SIG-M5 (cell line): ENCODE measurements at places on chromosomes 4 and X.

GRCh38 chrX:68503836-68504636, 5.2 kb downstream of the YIPF6 start:
- DNase-seq: no peak

- no peak for DNase-seq
These were observed 13.0 kb upstream of the TMEM156 start for GRCh38 chr4:39044956-39045826.

DNA sequence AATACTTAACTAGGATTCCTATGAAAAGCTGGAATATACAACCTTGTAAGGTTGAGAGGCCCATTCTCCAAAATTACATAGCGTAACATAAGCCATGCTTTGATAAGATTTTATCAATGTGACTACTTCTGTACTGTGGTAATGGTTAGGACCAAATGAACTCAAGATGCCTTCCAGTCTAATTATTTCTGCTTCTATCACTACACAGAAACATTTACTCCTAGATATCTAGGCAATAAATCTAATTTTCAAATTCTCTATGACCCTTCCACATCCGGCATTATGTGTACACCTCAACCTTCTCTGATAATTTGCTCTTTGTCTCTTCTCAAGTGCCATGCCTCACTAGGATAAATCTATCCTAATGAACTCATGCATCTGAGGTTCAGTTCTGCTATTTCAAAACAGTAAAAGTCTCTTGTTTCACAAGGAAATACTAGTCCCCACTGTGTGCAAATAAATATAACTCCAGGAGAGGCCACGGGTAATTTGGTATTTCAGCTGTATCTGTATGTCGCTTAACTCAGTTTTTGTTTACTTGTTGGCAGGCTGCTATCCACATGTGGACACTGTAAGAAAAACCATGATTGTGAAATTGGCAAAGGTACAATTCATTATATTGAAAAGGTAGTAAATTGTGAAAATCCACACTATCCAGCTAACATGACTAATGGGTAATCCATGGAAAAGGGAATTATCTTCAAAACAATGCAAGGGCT, 93.3 kb downstream of the PRDM5 start:
- DNase-seq: no peak

- DNase-seq: no peak
These were observed 83.6 kb downstream of the STAG2 start for GRCh38 chrX:124045109-124045508.

DNA sequence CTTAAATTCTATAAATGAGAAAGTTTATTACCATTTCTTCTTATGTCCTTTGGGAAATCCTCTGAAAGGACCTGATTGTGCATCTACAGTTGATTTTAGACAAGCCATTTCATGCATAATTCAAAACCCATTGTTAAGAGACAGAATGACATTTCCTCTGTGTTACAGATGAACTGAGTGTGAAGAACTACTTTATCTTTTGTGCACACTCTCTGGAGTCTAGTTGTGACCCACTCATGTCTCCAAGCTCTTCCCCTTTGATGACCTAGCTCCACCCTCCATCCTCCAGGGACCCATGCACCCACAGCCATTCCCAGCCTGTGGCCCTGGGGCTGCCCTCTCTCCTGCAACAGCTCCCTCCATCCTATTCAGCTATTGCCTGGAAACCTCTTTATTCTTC, 57.5 kb upstream of the BMPR1B start:
- DNase-seq: no peak

DNA sequence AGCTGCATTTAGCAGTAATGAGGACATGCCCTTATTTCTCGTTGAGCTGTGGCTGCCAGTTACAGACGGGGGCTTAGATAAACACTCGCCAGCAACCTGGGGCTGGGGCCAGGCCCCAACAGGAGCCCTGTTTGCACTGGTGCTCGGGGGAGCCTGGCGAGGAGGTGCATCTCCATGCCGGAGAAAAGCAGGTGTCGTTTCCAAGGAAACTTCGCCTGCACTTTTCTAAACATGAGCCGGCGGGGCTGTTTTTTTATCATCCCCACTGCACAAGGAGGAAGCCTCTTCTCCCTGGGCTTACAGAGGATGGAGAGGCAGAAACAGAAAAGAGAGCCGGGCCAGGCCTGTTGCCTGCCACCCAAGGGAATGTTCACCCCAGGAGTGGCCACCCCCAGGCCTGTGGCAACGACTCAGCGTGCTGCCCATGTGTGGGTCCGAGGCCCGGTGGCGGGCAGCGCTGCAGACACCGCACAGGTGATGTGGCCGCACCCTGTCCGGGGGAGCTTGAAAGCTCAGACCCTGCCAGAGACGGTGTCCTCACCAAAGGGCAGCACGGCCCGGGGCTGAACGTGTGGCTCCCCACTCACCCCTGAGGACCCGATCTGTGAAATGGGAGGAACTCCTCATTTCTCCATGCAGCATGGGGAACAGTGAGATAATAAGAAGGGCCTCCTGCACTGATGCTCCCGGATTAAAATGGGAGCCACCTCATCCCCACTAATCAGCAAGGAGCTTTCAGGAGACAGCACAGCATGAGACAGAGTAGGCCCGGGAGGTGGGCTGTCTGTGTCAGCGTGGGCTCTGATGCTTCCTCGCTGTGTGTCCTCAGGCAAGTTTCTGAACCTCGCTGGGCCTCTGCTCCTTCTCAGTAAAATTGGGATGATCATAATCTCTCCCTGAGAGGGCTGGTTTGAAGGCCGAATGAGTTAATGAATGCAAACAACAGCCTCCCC, 33.8 kb upstream of the ADRA2C start:
- DNase-seq: no peak

DNA sequence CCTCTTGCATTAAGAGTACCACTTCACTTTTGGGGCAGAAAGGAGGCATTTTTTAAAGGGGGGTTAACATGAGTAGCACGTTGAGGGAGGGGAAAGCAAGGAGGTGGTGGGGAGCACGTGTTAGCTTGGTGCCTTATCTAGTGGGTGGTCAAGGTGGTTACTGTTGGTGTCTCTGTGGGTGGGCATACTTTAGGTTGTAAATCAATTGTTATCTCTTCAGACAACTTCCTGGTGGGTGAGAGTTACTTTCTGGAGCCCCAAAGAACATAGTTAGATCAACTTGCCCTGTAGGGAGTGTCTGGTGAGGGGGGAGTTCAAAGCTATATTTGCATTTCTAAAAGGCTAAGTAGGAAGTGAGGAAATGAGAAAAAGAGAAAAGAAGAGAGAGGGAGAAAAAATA, 297.7 kb upstream of the CLNK start:
- no peak for DNase-seq

GRCh38 chr4:1695913-1696312, 11.8 kb upstream of the FAM53A start:
- no peak for DNase-seq

- no peak for DNase-seq
These were observed 105.6 kb downstream of the NEUROG2 start for GRCh38 chr4:112410364-112410763.

DNA sequence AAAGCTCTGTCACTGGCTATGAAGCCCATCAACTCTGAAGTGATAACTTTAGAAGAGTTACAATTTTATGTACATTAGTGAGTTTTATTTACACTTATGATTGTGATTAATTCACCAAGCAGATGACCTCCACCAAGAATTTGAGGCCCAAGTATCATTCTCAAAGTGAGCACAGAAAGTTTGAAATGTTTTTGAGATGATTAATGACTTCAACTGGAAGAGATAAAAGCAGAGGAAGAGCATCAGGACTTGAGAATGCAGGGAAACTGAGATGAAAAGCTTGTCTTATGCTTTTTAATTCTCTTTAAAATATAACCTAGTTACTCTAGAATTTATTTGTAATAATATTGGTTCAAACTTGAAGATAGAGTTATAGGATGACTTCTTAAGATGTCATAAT, 112.8 kb upstream of the H2AZ1 start:
- DNase-seq: no peak

GRCh38 chr4:113469023-113469390, 292.5 kb downstream of the CAMK2D start:
- no peak for DNase-seq

DNA sequence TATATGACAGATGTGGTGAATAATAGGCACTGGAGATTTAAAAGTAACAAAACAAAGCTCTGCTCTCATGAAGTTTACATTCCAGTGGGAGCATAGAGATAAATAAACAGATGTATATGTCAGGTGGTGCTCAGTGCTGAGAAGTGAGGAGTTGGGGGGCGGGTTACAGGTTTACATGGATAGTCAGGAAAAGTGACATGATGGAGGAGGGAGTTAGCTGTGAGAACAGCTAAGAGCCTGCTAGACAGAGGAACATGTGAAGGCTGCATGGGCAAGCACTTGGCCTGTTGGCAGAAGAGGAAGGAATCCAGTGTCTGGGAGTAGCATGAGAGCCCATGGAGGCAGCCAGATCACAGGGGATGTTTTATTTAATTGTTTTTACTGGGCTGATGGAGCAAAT, 10.2 kb upstream of the TMEM156 start:
- DNase-seq: no peak

DNA sequence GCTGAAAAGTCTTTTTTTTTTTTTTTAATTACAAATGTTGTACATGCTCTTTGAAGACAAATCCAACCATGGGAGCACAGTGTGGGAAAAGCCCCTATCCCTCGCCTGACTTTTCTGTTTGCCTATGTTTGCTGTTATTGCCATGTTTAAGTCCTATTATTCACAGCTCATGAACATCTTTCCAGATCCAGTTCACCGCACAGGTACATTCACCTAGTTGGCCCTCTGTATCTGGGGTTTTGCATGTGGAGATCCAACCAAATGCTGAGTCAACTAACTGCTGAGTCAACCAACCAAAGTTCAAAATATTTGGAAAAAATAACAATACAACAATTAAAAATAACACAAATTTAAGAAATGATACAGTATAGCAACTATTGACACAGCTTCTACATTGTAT, 100.1 kb upstream of the CLNK start:
- DNase-seq: no peak

GRCh38 chr4:141376769-141377168, 156.1 kb downstream of the ZNF330 start:
- no peak for DNase-seq

DNA sequence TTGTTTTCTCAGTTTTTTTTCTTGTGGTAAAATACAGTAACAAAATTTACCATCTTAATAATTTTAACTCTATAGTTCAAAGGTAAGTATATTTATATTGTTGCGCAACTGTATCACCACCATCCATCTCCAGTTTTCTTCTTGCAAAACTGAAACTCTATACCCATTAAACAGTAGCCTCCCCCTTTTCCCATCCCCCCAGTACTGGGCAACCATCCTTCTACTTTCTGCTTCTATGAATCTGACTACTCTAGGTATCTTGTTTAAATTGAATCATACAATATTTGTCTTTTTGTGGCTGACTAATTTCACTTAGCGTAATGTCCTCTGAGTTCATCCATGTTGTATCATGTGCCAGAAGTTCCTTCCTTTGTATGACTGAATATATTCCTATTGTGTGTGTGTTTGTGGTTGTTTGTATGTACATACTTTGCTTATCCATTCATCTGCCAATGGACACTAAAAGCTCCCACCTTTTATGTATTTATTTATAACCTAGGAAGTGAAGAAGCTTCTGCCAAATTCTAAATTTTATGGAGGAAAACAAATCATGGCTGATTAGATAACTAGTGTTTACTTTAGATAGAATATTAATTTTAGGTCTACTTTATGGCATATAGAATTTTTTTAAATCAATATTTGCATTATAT, 10.0 kb downstream of the ABHD18 start:
- no peak for DNase-seq

- no peak for DNase-seq
These were observed 100.3 kb upstream of the FGF16 start for GRCh38 chrX:77346859-77347258.

DNA sequence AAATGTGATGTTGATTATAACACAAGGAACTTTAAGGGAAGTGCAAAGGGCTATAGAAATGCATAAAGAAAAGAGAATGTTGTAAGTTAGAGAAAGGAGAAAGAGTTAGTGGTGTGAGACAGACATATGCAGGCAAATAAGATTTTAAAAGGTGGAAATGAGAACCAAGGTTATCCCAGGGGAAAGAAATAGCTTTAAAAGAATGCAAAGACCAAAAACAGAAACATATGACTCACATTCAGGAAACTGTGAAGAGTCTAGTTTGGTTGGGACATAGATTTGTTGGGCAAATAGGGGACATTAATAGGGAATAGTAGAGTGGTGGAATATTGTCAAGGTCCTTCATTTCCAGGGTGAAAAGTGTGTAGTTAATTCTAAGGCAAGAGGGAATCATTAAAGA, 52.4 kb downstream of the MAPK10 start:
- no peak for DNase-seq

GRCh38 chr4:36439556-36439955, 158.1 kb downstream of the DTHD1 start:
- no peak for DNase-seq

- DNase-seq: no peak
These were observed at the start of gene MGAT4D for GRCh38 chr4:140497747-140498636. Gene MGAT4D (minus strand): TSS chr4:140498293. CDS start chr4:140498222, 71 bp downstream.

- DNase-seq: peak; percentile 71
These were observed 7.9 kb upstream of the PTPN13 start for GRCh38 chr4:86586160-86586572.

- DNase-seq: no peak
These were observed 183.8 kb downstream of the PTTG2 start for GRCh38 chr4:38144031-38144430.
